ENCODE measurements at places on chromosomes 16 and 17.

DNA sequence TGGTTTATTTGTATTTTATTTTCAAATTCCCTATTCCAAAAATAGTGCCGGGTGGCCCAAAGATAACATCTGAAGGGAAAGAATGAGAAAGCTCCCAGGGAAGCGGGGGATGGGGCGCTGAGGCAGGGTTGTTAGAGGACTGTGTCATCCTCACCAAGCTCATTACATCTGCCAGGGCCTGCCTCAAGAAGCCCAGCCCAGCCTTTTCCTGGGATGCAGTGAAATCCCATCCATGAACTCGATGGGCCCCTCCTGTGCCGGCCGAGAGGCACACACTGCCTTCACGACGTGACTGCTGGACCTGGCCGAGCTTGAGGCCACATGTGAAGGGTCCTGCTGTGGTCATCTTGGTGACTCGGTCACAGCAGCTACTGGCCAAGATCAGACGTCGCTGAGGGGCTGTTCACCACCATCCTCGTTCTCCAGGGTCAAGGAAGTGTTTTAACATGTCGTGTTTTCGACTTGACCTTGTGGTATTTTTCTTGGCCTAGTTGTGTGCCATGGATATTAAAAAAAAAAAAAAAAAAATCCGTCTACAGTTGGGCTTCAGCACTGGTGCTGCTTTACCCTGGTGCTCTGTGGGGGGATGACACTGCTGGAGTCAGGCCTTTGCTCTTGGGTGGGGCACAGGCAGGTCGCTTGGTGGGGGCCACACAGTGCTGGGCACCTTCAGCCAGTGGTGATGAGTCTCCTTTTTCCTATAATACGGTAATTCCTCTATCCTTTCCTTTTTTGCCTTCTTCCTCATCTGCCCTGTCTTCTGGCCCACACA is 4.9 kb downstream of the TIMM22 start:
- no peak for DNase-seq

DNA sequence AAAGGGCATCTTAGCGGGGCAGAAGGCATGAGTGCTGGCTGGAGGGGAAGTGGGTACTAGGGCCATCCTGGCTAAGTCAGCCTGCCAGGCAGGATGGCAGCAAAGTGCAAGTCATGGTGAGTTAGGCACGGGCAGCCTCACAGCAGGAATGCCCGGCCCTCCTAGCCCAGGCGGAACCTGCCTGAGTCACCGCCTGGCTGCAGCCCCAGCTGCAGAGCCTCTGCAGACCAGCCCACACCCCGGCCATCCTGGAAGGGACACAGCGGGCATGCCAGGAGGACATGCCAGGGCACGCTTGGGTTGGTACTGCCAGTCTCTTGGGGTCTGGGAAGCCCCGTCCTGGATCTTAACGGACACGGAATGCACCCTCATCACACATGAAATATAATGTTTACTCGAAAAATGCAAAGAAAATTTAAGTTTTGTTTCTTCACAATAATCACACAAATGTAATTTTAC is 5.0 kb upstream of the ALDH3A1 start:
- DNase-seq, result peak; percentile 74

DNA sequence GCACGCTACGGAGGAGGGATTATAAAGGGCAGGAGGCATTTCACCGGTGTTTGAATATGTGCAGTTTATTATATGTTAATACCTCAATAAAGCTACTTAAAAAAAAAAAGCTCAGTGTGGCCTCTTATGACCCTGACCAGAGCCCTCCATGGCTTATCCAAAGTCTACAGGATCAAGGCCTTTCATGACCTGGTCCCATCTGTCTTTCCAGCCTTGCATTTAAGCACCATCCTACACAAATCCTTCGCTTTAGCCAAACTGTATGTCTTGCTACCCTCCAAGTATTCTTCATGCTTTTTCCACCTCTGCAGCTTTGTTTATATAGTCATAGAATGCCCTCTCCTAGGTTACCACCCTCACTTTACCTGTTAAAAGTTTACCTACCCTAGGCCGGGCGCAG is 6.5 kb downstream of the MFSD6L start:
- DNase-seq, result no peak

- peak; percentile 46 for DNase-seq
Measured at GRCh38 chr16:19382084-19382801, 35.4 kb upstream of the TMC5 start.

- DNase-seq, result no peak
Measured at GRCh38 chr17:21095735-21096134, 31.0 kb upstream of the DHRS7B start.

- no peak for DNase-seq
Measured at GRCh38 chr17:83121921-83122820, 42.8 kb downstream of the METRNL start.

DNA sequence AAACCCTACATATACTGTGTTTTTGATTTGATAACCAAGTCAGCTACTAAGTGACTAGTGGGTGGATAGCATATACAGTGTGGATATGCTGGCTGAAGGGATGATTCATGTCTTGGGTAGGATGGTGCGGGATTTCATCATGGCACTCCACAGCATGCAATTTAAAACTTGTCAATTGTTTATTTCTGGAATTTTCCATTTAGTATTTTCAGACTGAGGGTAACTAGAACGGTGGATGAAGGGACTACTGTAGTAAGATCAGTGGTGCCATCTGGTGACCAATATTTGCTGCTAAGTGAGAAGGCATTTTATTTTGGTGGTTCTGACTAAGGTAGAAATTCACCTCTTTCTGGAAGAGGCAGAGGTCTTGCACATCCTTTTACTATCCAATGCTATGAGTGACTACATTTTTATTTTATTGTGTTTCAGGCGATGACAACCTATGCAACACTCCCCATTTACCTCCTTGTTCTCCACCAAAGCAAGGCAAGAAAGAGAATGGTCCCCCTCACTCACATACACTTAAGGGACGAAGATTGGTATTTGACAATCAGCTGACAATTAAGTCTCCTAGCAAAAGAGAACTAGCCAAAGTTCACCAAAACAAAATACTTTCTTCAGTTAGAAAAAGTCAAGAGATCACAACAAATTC is 3.1 kb downstream of the CDC6 start:
- peak; percentile 40 for DNase-seq
